Hematopoietic multipotent progenitor cell treated with erythropoietin and hydrocortisone succinate and interleukin-3 and kit ligand, for 15 days (in vitro differentiated cells): ENCODE measurements at places on chromosomes 12 and 14.

DNA sequence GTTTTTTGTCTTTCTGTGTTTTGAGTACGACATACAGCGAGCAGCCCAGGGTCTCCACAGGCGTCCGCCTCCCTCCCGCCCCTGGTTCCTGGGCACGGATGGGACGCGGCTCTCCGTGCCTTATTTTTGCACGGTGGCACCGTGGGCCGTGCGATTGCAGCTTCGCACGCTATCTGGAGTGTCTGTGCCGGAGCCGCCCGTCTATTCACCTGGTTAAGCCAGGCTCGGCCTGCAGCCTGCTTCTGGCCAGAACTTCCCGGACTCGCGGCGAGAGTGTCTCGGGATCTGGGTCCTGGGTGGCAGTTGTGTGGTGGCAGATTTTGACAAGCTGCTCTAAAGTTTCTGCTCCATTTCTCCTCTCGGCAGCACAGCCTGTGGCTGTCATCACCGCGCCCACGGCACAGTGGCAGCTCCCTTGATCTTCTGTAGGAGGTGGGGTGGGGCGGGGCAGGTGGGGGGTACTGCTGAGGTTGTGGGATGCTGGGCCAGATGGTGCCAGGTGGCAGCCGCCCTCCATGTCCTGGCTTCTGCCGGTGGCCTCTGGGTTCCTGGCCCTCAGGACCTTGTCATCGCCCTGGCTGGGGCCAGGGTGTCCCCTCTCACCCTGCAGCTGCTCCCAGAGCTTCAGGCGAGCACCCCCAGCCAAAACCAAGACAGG, 2.9 kb downstream of the MMP17 start:
- no peak for DNase-seq

- DNase-seq, result no peak
Measured at GRCh38 chr14:47085678-47086077, 434.1 kb upstream of the RPL10L start.

DNA sequence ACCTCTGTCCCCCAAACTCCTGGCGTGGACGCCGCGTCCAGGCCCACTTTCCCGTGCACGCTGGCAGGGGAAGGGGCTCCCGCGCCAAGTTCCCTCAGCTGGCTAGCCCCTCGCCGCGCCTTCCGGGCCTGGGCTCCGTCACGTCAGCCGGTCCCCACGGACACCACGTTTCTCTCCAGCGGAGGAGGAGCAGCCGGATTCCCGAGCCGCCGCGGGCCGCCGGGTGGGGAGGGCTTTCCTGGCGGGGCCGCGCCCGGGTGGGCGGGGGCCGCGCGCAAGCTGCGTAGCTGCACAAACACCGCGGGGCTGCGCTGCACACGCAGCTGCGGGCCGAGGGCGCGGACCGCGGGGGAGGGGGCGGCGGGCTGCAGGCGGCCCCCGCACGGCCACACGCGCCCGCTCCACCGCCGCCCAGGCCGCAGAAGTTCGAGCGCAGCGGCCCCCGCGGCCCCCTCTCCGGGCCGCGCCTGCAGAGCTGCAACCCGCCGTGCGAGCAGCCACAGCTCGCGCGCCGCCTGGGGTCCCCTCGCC, 45.1 kb upstream of the PNMA1 start:
- peak; percentile 59 for DNase-seq

DNA sequence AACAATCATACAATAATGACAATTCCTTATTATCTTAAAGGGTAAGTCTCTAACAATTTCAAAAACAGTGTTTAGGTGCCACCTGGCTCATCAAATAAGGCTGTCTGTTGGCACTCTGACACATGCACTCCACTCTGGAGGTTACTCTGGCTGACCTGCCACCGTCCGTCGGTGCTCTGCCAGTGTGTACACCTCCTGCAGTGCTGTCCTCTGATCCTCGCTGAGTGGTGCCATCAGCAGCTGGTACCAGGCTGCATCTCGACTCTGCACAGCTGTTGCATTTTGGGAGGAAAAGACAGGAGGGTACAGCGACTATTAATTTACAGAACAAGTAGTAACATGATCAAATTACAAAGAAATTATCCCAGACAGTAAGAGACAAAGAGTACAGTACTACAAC, 63.9 kb downstream of the IPO8 start:
- no peak for DNase-seq

- DNase-seq, result no peak
Measured at GRCh38 chr12:71085575-71085974, 72.2 kb downstream of the TSPAN8 start.

GRCh38 chr14:74618078-74618952, 6.3 kb upstream of the LTBP2 start:
- no peak for DNase-seq

GRCh38 chr12:112458330-112458729, 39.6 kb downstream of the PTPN11 start:
- no peak for DNase-seq

DNA sequence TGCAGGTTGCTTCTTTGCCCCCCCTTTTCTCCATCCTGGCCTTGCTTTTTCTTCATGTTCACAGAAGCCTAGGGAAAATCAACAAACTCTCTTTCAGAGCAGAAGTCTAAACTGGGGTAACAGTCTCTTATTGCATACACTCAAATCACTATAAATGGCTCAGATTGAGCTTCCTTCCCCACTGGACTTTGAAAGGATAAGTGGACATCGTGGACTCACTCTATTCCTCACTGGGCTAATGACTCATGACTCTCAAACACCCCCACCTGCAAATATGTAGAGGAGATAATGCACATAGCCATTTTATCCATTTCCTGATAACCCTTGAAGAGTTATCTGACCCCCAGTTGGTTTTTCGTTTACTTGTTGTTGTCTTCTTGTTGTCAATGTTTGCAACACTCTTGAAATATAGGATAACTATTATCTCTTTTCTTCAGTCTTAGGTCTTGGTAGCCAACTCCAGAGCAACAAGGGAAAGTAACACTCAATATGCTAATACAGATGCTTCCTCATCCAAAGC, 221.3 kb downstream of the PIK3C2G start:
- no peak for DNase-seq

GRCh38 chr14:52352061-52352491, 38.0 kb downstream of the PTGER2 start:
- DNase-seq, result no peak

DNA sequence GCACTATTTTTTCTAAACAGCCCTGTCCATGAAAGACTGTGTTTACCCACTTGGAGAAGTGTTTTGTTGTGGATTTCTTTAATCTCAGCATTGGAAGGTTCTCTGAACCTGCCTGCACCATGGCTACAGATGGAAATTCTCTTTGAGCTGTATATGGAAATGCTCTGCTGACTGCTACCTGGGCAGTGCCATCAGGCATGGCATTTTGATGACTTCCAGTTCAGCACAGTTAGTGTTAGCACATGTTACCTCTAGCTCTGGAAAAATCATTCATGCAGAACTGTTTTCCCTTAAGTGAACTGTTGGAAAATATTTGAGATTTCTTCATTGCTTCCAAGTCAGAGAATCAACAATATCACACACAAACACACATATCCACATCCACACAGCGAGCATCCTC, 52.6 kb upstream of the RIC8B start:
- no peak for DNase-seq

- DNase-seq, result no peak
Measured at GRCh38 chr14:65470404-65470880, 57.9 kb downstream of the FUT8 start.

- DNase-seq, result no peak
Measured at GRCh38 chr12:71159264-71159663, 1.5 kb upstream of the TSPAN8 start.

DNA sequence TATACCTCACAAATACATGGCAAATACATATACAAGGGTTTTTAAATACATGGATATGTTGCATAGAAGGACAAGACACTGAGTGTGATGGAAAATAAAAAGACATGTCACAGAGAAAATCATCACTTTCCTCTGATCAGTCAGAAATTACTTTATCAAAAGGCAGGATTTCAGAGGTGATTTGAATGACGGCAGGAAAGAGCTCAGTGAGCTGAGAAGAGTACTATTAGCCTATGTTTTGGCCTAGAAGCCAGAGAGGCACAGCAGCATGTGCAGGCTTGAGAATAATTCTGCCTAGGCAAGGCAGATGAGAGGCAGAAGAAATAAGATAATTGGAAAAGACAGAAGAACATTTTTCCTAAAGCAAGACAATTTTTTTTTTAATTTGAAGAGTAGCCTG, 94.9 kb downstream of the BCAT1 start:
- DNase-seq, result no peak

- DNase-seq, result no peak
Measured at GRCh38 chr12:89166525-89166934, 185.8 kb downstream of the DUSP6 start.

- DNase-seq, result no peak
Measured at GRCh38 chr12:12230275-12230674, 36.6 kb downstream of the LRP6 start.

- no peak for DNase-seq
Measured at GRCh38 chr12:2129076-2129475, 76.3 kb downstream of the CACNA1C start.

DNA sequence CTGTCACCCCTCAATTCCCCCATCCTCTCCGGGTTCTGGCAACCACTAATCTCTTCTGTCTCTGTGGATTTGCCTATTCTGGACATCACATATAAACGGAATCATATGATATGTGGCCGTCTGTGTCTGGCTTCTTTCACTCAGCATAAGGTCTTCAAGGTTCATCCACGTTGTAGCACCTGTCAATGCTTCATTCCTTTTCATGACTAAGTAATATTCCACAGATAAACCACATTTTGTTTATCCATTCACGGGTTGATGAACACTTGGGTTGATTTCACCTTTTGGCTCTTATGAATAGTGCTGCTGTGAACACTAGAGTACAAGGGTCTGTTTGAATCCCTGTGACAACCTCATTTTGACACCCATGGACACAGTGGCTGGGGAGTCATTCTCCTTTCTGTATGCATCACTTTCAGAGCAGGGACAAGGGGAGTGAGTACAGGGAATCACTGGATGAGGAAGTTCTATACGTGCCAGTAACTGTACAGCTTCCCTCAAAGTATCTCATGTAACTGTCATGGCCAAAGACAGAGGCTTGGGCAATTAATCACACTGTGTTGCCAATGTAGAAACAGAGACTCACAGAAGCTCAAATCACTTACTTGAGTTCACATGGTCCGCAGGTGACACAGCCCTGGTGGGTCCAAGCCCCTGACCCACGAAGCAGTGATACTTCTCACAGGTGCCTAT, 10.9 kb upstream of the TESC start:
- no peak for DNase-seq

DNA sequence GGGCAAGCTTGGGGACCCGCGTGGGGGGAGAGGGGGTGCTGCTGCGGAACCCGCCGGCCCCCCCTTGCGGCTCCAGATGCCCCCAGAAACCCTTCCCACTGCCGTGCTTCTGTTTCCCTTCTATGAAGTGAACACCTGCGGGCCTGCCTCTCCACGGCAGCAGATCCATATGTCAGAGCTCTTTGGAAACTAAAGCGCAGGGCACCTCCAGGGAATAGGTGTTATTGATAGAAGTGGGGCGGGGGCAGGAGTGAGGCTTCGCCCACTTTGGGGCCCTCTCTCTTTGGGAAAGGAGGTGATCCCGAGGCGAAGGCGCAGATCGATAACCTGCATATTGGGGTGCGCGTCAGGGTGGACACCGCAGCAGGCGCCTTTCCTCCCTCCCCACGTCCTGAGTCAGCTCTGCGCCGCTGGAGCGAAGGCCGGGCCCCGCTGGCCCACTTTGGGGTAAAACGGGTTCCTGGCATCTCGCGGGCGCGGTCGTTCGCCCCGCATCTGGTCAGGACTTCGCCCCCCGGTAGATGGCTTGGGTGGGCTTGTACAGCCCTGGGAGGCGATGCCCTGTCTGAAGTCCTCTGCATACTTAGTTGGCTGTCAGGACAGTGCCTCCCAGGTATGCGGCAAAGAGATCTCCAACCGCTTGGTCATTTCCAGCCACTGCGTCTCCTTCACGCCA, 524 bp downstream of the KMT5A start:
- peak; percentile 48 for DNase-seq
